Stimulated activated CD8-positive, alpha-beta memory T cell treated with anti-CD3 and anti-CD28 coated beads, Interleukin-2, amount 100 ng/mL, for 1 hour (primary cell): ENCODE measurements at places on chromosomes 6 and 20.

DNA sequence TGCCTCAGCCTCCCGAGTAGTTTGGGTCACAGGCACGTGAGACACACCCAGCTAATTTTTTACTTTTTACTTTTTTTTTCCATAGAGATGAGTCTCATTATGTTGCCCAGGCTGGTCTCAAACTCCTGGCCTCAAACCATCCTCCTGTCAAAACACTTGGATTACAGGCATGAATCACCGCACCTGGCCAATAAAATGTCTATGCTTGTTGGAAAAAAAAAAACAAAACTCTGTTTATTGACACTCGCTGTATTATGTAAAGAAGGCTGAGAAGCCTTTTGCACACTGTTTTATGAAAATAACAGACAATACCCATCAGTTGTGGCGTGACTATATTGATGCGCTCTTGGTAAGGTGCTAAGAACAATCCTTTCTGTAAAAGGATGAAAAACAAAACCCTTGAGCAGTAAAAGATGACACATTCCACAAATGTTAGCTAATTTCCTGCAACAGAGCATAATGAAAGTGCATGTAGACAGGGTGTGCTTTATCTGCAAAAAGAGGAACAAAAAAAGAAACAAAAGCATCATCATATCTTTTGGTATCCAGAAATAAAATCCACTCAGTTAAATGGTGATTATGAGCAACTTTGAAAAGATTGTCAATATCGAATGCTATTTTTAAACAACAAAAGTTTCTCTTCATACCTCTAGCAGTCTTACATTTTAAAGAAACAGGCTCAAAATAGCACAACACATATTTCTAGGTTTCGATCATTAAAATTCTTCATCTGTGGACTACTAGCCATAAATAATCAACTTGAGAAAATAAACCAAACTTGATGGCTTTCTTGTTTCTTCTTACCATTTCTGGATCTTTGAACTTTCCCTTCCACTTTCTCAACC, 108.3 kb upstream of the PHACTR1 start:
- DNase-seq = no peak

DNA sequence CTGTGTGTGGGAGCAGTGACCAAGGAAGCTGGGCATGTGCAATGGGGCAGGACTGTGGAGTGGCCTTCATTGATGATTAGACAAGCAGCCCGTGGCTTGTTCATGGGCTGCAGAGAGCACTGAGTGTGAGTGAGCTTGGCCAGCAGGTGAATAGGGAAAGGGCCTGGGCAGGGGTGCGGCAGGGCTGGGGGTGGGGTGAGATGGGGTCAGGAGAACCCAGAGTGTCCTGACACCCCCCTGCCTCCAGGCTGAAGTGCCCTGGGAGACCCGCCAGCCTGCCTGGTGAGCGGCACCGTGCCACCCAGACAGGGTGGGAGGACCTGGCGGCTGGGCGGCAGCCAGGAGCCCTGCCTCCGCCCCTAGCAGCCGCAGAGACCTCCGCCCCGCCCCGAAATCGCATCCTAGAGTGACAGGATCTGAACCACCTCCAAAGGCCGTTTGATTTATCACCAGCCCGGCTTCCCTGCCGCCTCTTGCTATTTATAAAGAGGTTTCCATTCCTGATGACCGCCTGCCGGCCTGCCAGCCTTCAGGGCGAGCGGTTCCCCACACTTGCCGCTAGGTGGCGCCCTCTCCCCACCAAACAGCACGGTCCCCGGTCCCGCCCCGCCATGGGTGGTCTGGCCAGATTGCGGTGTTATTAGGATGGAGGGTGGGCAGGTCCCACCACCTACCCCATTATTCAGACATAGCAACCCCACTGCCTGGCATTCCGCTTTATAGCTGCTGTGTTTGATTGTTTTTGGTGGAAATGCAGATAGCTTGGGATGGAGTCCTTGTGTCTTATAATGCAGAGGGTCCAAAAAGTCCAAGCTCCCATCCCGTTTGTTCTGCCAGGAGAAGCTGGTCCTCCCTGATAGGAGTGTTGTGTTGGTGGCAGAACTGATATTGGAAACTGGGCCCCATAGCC, 3.5 kb downstream of the MYLK2 start:
- peak; percentile 67 for DNase-seq

DNA sequence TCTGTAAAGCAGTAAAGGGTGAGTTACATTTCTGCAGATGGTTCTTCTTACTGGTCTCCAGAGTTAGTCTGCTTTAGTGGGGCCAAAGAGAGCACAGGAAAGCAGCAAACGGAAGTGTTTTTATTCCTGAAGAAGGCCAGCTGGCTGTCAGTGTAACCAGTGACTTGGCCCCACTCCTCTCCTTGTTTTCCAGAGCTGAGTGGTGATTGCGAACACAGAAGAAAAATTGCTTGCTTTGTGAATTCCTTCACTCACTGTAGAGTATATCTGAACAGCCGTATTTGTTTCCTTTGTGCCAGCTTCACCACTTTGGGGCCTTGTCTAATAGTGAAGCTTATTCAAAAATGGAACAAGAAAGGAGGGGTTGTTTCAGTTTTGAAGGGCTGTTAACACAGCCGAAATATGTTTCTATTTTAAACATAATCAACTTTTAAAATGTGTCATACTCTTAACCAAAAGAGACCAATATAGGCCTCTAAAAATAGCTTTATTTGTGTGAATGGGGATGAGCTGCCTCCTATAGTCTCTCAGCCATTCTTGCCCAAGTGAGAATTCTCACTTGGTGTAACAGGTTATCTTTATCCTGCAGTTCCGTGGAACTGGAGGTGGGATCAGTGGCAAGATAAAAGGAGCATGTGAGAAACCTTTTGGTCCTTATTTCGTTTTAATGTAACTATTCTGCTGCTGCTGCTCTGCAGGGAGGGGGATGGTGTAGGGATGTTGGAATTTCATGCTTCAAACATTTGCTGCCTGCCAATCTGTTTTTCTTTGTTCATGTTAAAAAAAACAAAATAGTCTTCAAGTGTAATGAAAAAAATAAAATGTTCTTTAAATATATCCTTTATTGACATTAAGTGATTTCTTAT, 37.8 kb downstream of the ZC2HC1B start:
- DNase-seq = no peak

- peak; percentile 14 for DNase-seq
Measured at GRCh38 chr6:148747471-148748165, 788 bp downstream of the UST start.

GRCh38 chr6:80183019-80183795, 76.7 kb downstream of the BCKDHB start:
- no peak for DNase-seq

- no peak for DNase-seq
Measured at GRCh38 chr6:144481527-144481926, 196.4 kb downstream of the UTRN start.

DNA sequence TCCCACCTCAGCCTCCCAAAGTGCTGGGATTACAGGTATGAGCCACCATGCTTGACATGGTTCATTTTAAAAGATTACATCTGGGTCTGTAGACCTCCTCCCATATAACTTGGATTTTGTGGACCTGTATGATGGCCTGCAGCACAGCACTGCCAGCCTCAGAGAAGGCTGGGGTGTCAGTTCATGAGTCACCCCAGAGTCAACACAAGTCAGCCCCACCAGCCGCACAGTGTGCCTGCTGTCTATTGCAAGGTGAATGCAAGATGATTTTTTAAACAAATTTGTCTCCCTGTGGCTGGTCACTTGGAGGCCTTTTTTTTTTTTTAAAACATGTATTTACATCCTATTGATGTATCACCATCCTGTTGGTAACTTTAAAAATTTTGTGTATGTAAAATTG, 76.7 kb downstream of the RREB1 start:
- no peak for DNase-seq

GRCh38 chr20:5654557-5654956, 95.6 kb upstream of the SHLD1 start:
- DNase-seq = no peak

DNA sequence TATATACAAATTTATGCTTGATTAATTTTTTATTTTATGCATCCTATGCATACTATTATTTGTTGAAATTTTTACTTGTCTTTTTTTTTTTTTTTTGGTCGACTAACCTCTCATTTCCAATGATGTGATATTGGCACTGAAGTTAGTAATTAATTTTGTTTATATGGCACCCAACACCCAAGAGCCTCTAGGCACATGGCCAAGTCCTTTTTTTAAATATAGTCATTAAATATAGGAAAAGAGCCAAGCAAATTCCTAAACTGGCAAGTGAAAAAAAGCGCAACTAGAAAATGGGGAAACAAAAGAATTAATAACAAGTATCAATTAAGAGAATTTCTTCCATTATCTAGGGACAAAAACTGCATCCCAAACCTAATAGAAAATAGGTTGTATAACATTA, 85.5 kb upstream of the HS3ST5 start:
- no peak for DNase-seq

GRCh38 chr6:18457065-18457737, 70.1 kb downstream of the RNF144B start:
- DNase-seq = no peak

DNA sequence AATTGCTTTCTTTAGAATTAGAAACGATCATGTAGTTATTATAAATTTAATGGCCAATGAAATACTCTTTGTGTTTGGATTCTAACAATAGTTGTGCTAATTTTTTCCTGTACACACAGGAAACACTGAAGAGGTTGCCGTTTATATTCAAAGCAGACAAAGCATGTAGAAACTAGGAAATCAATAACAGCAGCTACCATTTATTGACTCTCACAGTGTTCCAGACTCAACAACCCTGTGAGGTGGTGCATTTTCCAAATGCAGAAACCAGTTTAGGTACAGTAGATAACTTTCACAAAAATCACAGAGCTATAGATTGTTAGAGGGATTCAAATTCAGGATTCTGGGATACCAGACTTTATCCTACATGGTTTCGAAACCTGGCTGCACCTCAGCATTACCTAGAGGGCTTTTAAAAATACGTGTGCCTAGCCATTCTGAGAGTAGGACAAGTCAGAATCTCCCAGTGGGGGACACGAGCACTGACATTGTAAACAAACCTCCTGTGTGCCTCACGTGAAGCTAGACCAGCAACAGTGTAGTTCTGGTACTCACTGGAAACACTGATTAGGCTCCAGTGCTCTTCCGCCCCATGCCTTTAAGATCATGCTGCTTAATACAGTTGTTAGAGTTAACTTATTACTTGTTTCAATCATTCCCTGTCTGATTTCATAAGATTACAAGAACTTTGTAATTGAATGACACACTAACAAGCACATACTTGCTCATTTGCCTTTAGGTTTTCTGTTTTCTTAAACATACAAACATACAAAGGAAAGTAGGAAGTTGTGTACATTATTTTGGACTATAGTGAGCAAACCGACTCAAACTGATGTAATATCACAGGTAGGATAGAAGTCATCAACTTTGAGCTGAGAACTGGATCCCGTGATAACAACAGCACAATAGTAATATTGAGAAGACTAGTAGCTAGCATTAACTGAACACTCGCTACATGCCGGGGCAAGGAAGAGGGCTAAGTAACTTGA, 65.8 kb downstream of the MAP3K4 start:
- DNase-seq = no peak

GRCh38 chr6:167858086-167858591, 31.4 kb downstream of the AFDN start:
- DNase-seq = no peak

DNA sequence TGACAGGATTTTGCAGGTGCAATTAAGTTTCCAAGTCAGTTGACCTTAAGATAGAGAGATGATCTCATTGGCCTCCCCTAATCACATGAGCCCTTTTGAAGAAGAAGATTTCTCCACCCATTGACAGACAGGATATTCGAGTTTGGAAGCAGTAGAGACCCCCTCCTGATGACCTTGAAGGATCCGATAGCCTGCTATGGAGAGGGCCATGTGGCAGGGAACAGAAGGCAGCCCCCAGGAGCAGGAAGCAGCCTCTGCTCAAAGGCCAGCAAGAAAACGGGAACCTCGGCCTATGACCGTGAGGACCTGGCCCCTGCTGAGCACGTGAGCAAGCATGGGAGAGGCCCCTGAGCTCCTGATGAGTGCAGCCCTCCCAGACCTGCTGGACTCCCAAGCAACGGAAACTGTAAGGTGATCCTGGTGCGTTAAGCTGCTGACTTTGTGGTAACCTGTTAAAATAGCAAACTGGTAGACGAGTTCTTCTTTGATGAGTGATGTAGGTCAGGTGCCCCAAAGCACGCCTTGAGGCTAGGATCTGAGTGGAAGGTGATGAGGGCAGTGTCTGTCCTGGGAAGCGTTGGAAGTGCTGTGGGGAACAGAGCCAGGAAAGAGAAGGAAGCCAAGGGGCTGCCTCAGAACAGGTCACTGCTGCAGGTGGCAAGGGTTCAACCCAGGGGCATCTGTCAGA, 18.5 kb upstream of the TUBB2A start:
- DNase-seq = no peak

DNA sequence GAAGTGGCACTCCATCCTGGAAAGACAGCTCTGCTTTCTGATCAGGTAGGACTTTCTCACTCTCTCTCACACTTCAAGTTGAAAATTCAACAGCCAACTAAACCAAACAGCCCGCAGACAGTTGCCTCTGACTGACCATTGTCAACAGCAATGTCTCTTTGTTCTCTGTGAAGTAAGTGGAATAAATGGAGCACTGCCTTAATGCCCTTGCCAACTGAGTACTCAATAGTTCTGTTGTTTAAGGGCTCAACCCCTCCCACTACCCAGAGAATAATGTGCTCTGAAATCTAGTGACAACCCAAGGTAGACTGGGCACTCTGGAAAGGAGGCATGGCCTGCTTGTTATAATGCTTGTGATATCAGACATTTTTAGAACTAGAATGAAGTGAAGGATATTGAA, 16.8 kb upstream of the BCLAF1 start:
- DNase-seq = no peak

DNA sequence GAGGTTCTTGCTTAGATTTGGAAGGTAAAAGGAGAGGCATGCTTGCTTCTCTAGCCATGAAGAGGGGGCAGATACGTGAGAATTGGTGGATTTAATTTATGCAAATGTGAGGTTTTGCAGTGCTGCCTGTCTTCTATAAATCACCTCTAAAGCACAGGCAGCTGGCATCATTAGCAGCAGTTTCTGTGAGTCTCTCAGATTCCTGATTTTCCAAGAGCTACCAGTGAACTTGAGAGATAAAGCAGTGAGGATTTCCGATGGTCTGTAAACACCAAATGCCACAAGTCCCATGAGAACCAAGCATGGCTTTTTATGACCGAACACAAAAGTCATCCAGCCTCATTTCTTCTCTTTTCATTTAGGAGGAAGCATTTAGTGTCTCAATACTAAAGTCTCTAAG, 3.2 kb upstream of the SIRPB2 start:
- no peak for DNase-seq

- DNase-seq = no peak
Measured at GRCh38 chr6:107670792-107671199, 153.3 kb downstream of the SCML4 start.

DNA sequence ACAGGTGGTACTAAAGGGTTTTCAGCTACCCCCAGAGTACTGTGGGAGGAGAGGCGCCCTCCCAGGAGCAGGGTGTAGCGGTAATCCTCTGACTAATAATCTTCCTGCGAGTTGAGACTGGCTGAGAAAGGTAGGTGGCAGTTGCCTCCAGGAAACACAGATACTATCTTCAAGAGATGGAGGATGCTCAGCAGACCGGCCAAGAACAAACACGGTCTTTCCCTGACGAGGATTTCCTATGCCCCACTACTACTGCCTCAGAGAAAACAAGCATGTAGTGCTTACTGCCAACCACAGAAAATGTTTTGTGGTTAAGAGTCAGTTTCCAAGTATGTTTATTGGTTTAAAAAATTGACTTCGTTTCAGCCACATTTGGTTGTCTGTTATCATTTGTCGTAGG, 26.8 kb downstream of the C6orf89 start:
- peak; percentile 1 for DNase-seq
